Hair follicular keratinocyte (primary cell): ENCODE measurements at places on chromosomes 3 and 15. TPM values are rescaled to one million over a fixed set of nuclear protein-coding genes. Genes with fewer than 3 reads are reported as not detected.

Gene RBPMS2
- not detected in 2 replicates for total RNA-seq

Gene CORO2B
- 1.0 and 4.1 TPM in 2 replicates for total RNA-seq

Gene RLBP1
- total RNA-seq: not detected in 2 replicates

Gene CCR3
- not detected in 2 replicates for total RNA-seq

Gene SRGAP3
- 8.2 and 14.1 TPM in 2 replicates for total RNA-seq

Gene NR1I2
- total RNA-seq: 0.08 TPM in 2 replicates

Gene PARP15
- 0.04 TPM in 1 of 2 replicates, not detected in the other for total RNA-seq

Gene SNX22
- total RNA-seq: not detected in 2 replicates

Gene VILL
- total RNA-seq: 3.5 and 5.2 TPM in 2 replicates

Gene CATSPER2
- 0.46 and 0.78 TPM in 2 replicates for total RNA-seq

Gene CKMT1B
- 87.1 and 108 TPM in 2 replicates for total RNA-seq

Gene PLXNB1
- total RNA-seq: 49.2 and 84.9 TPM in 2 replicates

Gene C3orf70
- not detected in 2 replicates for total RNA-seq

Gene CYP19A1
- total RNA-seq: not detected in 2 replicates

Gene SCAPER
- 5.9 and 14.6 TPM in 2 replicates for total RNA-seq

Gene HRG
- 0.11 TPM in 1 of 2 replicates, not detected in the other for total RNA-seq

Gene AHSG
- 0.47 TPM in 1 of 2 replicates, not detected in the other for total RNA-seq

Gene APPL1
- total RNA-seq: 18.1 and 23.2 TPM in 2 replicates

Gene NUTM1
- not detected in 2 replicates for total RNA-seq

Gene RHOV
- 0.65 and 1.6 TPM in 2 replicates for total RNA-seq

Gene RETNLB
- total RNA-seq: not detected in 2 replicates

Gene ZBTB20
- 0.94 and 1.2 TPM in 2 replicates for total RNA-seq
